ENCODE measurements at places on chromosomes 7 and 10.

DNA sequence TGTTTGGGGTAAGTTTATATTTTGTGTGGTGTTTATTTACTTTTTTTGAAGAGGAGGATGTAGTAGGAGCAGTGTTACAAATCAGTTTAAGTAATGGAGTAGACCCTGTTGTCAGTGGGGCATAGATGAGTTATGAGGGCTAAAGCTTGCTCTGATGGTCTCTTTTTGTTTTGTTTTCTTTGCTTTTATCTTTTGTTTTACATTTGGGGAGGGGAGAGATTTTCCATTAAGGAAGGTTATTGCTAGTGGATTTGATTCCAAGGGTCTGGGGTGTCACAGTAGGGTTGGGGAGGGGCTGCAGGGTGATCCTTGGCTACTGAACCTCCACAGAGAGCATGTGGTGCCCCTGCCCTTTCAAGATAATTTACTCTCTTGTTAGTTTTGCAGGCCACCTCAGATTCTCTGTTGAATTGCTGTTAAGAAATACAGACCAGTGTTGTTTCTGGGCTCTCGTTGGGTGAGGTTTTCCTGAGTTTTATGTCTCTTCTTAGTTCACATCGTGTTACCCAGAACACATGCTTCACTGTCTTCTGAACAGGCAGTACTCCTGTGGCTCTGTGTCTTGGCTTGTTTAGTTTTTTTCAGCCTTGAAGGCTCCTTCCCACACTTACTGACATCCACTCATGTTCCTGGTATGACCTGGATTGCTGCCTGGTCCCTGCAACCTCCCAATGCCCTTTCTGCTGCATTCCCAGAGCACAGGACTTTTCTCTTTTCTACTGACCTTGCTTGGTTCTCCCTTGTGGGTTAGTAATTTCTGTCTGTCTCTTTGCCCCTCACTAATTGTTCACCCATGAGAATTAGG is 4.2 kb downstream of the KIFBP start:
- DNase-seq = no peak

GRCh38 chr7:34946486-34946885 is 90.8 kb downstream of the DPY19L1 start:
- DNase-seq = no peak

GRCh38 chr10:1709161-1709560 is 28.2 kb downstream of the ADARB2 start:
- no peak for DNase-seq

DNA sequence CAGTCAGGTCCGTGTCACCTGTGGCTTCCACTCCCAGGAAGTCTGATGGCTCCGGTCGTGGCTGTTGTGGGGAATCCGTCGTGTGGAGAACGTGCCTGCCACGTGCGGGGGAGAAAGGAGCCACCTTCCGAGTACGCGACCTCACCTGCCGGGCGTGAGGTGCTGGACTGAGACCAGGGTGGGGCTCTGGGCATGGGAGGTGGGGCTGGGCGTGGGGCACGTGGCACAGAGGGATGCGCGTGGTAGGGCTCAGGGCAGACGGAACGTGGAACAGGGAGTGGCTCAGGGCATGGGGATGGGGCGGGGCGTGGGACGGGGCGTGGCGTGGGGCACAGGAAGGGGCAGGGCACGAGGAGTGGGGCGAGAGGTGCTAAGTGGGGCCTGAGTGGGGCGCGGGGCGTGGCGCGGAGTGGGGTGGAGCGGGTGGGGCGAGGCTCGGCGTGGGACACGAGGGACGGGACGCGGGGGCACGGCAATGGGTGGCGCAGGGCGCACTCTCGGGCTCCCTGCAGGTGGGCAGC is 64.8 kb downstream of the C10orf143 start:
- no peak for DNase-seq

DNA sequence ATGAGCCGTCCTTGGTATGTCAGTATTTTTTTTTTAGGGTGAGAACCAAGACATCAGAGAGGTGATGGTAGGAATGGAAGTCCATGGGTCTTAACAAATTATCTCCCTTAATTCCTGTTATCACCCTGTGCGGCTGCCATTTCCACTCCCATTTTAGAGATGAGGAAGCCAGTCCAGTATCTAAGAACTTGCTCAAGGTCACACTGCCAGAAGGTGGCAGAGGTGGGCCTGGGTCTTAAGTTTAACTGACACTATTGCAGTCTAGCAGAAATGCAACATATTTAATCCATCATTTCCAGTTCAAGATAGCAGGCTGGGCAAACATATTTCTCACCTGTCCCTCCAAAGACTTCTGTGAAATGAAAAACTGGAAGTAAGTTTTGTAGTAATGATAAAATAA is 108.3 kb downstream of the GLI3 start:
- no peak for DNase-seq

DNA sequence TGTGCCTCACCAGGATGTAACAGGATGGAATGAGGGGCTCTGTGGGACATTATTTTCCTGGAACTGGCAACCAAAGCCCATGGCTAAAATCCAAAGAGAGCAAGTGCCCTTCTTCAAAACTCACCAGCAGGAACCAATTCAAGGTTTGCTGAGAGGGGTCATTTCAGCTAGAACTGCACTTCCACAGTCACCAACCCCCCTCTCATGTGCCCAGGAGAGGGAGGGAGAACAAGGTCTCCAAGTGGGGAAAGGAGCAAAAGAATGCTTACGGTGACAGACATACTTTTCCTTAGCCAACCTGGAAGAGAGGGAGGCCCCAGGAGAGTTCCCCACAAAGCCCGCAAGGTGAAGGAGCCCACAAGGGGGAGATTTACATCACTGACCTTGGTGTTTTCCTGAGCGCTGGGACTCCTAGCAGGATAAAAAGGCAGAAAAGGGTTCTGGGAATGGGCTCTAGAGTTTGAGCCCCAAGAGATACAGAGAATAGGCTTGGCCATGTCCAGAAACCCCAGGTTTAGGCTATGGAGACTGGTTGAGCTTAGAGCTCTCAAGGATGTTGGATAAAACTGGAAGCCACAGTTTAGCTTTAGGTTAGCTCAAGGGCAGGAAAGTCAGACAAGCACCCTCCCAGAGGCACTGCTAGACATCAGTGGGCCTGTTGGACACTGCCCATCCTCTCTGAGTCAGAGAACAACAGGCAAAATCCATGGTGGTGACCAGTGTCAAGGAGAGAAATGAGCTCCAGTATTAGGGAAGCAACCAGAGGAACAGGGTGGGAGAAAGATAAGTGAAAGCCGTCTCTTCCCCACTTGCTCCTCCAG is 63.9 kb upstream of the GHITM start:
- no peak for DNase-seq

- no peak for DNase-seq
These were observed 19.1 kb downstream of the ZFAND4 start for GRCh38 chr10:45653454-45653853.

DNA sequence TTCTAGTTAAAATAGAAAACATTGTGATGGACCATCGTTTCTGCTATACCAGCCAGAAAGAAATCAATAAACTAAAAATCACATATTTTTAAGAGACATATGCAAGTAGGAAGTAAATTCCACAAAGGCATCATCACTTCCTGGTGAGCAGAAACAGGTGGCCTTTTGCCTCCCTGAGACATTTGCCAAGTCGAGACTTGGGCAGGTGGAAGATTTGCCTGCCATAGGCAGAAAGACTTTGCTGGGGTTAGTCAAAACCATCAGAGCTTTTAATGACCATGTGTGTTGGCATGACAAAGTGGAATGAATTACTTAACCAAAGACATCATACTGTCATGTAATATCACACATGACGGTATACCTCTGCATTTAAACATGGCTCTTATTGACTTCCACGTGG is 66.0 kb upstream of the FGL2 start:
- no peak for DNase-seq

DNA sequence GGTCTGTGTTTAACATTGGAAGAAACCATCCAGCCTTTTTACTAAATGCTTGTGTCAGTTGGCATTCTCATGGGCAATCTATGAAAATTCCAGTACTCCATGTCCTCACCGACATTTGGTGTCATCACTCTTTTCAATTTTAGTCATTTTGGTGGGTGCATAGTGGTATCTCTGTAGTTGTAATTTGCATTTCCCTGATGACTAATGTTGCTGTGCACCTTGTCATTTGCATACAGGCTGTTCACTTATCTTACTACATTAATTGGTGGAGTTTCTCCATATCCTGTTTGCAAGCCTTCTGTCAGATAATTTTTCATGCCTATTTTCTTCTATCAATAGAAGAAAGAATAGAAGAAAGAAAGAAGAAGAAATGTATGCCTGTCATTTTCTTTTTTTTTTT is 73.7 kb downstream of the PLPP4 start:
- DNase-seq = no peak

- no peak for DNase-seq
These were observed 55.7 kb upstream of the MKX start for GRCh38 chr10:27801171-27801785.

DNA sequence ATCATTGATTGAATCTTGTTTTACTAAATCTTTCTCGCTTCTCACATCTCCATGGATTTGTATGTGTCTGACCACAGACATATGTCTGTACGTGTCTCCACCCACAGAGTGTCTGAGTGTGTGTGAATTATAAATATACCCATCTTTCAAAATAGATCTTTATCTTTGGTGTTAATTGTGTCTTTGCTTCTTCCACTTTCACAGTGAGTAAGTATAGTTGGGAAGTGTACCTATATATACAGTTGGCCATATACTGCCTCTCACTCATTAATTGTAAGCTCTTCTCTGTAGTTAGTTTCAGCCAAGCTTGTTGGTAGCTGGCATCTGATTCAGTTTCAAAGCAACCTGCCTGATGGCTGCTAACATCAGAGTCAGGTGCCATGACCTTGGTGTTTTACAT is 18.4 kb downstream of the EEPD1 start:
- no peak for DNase-seq

DNA sequence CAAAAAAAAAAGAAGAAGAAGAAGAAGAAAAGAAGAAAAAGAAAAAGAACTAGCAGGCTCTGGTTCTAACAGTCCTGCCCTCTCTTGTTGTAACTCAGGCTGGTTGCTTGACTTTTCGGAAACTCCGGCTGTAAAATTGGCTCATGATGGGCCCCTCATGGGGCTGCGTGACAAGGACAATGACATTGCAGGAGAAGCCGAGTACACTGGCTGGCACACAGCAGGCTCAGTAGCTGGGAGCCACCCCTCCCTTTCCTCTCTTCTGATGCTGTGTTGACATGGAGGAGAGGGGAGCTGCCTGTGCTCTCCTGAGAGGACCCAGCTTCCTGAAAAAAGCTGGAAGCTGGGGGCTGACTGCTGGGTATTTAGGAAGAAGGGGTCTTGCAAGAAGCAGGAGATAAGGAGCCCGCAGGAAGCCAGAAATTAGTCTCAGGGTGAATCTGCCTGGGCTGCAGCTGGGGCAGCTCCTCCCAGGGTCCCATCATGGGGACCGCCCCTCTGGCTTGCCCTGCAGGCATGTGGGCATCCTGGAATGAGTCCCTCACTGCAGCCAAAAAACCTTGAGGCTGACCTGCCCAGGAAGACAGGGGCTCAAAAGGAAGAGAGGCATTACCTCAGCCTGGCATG is 14.6 kb upstream of the GPR26 start:
- no peak for DNase-seq

GRCh38 chr10:13848520-13849445 is 262.0 kb downstream of the PRPF18 start:
- no peak for DNase-seq

GRCh38 chr7:22586101-22586785 is 86.3 kb upstream of the STEAP1B start:
- DNase-seq = no peak

DNA sequence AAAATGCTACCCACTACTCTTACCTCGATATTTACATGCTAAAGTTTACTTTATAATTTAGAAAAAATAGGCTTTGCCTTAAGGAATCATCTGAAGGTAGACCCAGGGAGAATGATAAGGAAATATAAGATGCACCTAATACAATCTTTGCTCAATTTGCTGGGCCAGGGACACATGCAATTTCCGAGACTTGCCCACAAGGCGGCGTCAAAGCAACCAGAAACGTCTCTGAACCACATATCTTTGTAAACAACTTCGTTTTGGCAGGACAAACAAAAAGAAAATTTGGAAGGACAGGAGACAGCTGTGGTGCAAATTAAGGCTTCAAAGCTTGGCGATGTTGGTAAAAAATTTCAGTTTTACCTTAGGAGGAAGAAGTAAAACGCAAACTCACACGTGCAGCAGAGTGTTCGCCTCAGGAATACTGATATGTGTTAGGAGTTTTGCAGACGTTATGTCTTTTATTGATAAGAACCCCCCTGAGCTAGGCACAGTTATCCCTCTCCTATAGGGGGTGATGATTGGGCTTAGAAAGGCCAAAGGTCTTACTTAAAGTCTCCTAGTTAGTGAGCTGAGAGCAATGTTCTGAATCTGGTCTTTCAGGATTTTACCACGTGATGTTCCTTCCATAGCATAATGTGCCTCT is 134.3 kb downstream of the PRKCQ start:
- DNase-seq = peak; percentile 56

- peak; percentile 91 for DNase-seq
These were observed 9.2 kb downstream of the ITPRIP start for GRCh38 chr10:104328896-104329710.

GRCh38 chr7:123624527-123625183 is 23.0 kb downstream of the ASB15 start:
- DNase-seq = peak; percentile 66

DNA sequence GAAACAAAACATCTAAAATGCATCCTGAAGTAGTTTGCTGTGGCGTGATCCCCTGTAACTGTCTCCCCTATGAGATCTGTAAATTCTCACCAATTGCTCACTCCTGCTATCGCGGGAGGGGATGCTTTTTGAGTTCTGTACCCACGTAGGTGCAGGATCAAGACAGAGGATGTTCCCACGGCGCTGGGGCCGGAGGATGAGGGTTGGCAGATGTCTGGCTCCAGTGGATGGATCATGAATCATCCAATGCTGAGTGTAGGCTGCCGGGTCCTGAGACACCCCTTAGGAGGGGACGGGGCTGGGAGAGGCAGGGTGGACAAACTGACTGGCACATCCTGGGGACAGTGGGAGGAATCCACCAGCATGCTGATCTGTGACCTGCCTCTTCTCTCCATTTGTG is 224.4 kb downstream of the USP6NL start:
- DNase-seq = no peak

- DNase-seq = peak; percentile 56
These were observed 166.8 kb upstream of the ASAH2 start for GRCh38 chr10:50417886-50418830.

GRCh38 chr7:98251231-98251600 is 816 bp downstream of the TECPR1 start:
- peak; percentile 11 for DNase-seq

- DNase-seq = no peak
These were observed 9.9 kb upstream of the PPP1R9A start for GRCh38 chr7:94897541-94897940.

GRCh38 chr10:73529089-73529832 is 33.4 kb upstream of the PPP3CB start:
- DNase-seq = peak; percentile 43
